Kasumi-1 (cell line): ENCODE measurements at places on chromosomes 5 and 9.

DNA sequence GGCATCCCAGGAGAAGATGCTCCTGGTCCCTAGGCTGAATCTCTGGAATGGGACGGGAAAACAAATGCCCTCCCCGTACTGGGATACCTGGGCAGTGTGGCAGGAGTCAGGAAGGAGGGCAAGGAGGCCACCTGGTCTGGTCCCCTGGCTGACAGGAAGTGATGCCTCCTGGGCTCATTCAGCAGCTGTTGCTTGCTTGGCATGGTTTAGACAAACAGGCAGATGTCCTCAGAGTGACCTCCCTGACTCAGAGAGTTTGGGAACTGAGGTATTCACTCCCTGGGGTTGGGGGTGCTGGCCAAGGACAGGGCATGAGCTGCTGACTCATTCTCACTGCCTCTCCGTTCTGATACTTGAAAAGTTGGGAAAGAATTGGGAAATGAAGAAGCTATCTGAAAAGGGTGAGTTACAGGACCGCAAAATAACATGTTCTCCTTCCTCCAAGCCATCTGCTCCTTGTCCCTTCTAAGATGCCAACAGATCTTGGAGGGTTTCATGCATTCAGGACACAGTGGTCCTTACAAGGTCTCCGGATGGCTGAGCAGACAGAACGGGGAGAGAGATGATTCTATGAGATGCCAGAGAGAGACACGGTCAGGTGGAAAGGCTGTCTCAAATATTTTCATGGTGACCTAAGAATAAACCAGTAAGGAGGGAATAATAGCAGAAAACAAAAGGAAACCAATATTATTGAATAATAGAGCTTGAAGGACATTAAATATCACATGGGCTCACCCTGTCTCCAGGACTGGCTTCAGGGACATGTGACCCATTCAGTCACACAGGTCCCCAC lies 534.5 kb downstream of the BNC2 start:
- DNase-seq: no peak

DNA sequence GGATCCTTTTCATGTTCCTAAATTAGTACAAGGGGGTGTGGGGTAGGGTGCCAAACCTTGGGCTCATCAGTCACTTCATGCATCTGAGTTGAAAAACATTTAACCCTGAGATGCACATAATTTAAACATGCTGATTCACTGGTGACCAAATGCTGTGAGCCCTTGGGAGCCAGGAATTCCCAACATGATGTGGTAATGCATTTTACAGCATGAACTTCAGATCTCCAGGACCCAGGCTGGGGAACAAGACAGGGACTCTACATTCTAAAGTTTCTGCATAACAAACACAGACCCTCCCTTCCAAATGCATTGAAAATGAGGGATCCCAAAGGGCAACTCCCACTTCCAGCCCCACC lies 322.2 kb downstream of the NDUFS4 start:
- no peak for DNase-seq

DNA sequence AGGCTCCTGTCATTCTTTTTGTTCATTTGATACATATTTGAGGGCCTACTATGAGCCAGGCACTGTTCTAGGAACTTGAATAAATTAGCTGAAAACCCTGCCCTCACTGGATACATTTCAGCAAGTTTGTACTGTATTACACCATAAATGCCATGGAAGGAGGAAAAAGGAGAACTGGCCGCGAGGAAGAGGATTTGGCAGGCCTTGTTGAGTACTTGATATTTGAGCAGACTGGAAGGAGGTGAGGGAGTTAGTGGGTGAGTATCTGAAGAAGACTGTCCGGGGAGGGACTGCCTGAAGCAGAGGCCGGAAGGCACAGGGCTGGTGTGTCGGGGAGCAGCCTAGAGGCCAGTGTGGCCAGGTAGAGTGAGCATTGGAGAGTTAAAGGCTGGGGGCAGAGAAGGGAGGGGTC lies 4.5 kb downstream of the SNX30 start:
- peak; percentile 66 for DNase-seq

DNA sequence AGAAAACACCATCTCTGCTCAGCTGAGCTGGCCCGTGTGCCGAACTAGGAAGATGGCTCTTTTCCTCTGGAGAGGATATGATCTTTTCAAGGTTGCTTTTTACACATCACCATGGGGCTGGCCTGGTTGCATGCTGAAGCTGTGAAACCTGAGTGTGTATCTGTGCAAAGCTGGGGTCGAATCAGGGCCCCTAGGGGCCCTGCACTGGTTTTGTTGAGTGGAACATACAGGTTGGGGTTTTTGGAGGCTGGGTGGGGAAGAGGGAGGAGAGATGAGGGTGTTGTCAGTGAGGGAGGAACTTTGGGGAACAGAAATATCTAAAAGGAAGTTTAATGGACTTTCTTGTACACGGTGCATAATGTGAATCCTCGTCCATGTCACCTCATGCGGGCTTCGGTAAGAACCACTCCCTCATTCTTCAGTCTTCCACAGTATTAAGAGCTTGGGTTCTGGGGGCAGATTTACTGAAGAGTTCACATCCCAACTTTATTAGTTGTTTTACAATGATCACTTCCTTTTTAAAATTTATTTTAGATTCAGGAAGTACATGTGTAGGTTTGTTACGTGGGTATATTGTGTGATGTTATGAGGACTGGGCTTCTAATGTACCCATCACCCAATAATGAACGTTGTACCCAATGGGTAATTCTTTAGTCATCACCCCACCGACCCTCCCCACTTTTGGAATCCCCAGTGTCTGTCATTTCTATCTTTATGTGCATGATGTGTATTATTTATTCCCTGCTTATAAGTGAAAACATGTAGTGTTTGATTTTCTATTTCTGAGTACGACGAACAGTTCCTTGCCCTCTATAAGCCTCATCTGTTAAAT lies 238.2 kb downstream of the NR3C1 start:
- DNase-seq: no peak

GRCh38 chr9:18689921-18690320 lies 216.0 kb downstream of the ADAMTSL1 start:
- no peak for DNase-seq

DNA sequence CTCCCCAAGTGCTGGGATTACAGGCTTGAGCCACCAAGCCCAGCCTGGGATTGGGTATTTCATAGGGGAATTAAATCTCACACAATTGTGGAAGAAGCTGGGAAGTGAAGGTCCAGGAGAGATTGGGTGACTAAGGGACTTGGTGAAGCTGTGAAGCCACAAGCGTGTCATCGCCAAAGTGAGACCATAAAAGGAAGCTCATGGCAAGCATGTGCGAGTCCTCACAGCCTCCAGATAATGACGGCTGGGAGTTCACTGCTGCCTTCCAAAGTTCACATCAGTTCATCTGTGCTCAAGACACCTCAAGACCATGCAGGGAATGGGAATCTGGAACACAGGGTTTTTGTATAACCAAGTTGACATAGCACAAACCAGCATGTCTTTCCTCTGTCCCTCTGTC lies 210.6 kb downstream of the MARCHF11 start:
- DNase-seq: no peak

DNA sequence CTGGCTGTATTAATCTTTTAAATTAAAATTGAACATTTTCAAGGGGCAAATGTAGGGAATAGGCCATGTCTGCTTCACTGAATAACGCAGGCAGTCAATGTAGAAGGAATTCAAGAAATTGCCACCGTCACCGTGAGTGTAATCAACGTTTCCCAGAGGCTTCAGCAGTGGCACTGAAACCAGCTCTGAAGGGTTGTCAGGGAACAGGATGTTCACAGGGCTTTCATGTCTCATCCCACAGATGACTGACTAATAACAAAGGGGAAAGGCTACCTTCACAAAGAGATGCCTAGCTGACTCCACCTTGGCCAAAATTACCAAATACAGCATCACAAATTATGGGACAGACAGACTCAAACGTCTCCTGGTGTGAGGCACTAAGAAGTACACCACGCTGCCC lies 70.4 kb upstream of the SIMC1 start:
- no peak for DNase-seq
